Fibroblast of the conjunctiva (primary cell): ENCODE measurements at places on chromosomes 7 and 10.

DNA sequence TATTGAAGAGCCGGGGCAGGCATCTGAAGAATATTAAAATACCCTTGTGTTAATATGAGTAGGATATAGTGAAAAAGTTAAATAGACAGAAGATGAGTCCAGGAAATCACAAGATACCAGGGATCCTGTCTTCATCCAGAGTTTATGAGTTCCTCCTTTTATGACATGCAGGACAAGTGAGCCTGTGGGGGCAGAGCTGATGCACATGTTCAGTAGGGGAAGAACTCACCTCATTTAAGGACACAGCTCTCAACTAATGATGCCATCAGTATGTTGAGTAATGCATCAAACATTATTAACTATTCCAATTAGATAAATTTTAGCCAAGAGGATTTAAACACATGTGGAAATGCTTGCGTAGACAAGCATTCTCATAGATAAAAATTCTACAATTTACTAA is 435.8 kb upstream of the AKR1E2 start:
- DNase-seq, result no peak

DNA sequence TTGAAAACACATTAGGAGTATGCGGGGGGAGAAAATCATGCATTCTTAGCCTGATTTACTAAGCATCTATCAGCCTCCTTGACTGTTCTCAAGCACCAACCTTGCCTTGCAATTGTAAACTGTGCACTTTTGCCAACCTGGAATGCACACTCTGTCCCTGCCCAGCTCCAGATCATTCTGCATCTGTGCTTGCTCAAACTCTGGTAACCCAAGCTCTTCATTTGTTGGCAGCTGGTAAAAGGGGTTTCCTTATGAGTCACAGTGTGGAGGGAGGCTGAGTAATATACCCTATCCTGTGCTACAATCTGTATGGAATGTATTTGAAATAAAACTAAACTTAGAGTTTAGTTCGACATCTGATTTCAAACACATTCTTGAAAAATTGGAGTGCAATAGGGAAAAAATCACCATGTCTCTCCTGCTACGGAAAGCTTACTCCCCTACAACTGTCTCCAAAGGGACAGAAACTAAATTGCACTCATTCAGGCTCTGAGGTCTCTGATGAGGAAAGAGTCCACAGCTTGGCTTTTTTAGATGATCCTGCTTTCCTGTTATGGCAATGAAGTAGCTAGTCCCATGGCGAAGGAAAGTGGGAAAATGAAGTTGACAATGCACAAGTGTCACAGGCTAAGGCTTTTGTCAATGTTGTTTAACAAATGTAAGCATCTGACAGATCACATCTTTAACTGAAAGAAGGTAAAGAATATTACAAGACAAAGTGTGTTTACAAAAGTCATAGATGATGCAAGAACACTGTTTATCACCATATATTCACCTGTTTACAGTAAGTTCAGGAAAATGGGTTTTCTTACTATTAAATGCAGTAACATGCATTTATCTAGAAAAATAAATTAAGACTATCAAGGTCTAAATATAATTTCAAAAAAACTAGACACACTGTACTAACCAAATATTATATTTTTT is 61.9 kb downstream of the TES start:
- peak; percentile 98 for DNase-seq

- DNase-seq, result no peak
Observed at GRCh38 chr7:57354679-57355338, 95.2 kb upstream of the ZNF716 start.

DNA sequence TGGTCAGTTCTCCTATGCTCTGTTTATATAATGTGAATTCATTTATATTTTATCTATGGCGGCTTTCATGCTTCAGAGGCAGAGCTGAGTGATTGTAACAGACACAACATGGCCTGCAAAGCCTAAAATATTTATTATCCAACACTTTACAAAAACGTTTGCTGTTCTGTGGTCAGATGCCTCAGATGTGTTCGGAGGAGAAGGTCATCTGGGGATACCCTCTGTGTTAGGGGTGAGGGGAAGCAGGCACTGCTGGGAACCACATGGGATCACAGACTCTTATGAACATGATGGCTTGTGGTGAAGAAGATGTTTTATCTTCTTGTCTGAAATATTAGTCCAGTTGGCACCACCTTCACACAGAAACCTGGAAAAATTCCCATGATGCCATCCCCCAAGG is 203.4 kb downstream of the PHTF2 start:
- DNase-seq, result no peak

DNA sequence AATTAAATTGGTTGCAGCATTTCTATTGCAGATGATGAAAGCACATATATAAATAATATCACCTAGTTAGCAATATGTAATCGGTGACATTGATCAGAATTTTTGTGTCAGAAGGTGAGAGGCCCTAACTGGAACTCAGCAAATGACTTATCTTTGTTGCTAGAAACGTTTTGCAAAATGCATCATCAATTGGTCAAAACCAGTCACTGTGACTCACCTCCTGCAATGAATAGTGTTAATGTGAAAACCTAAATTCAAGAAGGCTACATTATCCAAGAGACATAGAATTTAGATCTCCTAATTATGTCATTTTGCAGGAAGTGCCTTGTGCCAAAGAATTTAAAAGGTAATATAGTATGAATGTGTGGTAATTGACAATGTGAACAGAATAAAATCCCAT is 9.8 kb upstream of the PNLIPRP3 start:
- no peak for DNase-seq

GRCh38 chr10:20993389-20993788 is 96.3 kb upstream of the NEBL start:
- peak; percentile 72 for DNase-seq

DNA sequence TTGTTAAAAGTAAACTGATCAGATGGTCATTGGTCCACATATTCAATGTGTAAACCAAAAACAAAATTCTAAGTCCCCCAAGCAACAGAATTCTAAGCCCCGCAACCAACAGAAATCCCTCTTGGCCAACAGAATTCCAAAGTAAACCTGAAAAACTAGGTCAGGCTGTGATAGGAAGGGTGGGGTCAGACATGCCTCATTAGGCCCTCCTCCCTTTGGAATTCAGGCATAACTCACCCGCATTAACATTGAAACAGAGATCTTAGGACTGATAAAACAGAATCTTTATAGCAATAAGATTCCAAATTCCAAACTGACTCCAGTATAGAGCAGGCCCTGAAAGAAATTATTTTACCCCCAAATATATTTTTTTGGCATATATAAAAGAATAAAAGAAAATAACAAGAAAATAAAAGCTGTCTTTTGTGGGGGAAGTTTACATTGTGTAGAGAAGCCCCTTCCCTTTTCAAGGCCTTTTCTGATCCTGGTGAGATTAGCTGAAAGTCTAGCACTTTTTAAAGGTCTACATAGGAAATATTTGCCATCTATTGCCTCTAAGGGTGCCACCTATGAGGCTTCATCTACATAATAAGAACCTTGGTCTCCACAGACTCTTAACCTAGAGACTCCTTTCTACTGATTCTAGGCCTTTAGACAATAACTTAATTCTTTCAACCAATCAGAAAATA is 30.5 kb downstream of the GNAT3 start:
- no peak for DNase-seq

GRCh38 chr7:50957855-50958254 is 175.2 kb upstream of the GRB10 start:
- DNase-seq, result no peak

- no peak for DNase-seq
Observed at GRCh38 chr10:19054289-19054835, 5.8 kb downstream of the MALRD1 start.

- DNase-seq, result no peak
Observed at GRCh38 chr7:140039066-140039465, 23.7 kb downstream of the PARP12 start.

DNA sequence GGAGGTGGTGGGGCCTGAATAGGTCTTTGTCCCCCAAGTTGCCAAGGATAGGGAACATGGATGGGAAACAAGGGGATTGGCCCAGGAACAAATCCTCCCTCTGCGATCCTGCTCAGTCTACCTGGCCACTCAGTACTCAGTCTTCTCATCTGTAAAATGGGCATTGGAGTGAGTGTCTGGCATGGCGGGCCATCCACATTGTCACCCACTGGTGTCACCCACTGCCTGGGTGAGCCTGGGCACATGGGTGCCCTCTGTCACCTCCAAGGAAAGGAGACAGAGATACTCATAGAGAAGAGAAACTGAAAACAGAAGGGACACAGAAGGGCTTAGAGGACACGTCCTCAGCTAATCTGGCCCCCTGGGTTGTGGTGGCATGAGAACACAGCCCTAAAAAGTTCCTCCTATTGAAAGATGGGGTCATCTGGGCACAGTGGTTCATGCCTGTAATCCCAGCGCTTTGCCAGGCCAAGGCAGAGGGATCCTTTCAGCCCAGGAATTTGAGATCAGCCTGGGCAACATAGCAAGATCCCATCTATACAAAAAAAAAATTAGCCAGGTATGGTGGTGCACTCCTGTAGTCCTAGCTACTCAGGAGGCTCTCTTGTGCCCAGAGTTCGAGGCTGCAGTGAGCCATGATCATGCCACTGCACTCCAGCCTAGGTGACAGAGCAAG is 12.5 kb upstream of the TNRC18 start:
- no peak for DNase-seq

GRCh38 chr10:9833942-9834341 is 1183.7 kb upstream of the CELF2 start:
- DNase-seq, result no peak

DNA sequence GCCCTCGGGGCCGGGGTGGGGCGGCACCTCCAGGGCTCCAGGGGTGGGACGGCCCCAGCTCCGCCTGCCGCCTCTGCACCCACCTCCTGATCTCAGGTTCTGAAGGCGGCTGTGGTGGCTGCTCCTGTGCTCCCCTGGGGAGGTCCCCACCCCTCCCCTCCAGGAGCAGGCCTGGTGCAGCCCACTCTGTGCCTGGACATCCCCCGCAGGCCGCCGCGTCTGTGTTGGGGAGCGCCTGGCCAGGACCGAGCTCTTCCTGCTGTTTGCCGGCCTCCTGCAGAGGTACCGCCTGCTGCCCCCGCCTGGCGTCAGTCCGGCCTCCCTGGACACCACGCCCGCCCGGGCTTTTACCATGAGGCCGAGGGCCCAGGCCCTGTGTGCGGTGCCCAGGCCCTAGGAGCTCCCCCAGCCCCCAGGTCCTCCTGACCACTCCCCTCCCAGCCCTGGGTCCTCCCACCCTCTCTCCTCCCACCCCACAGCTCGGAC is 5.5 kb downstream of the CYP2W1 start:
- no peak for DNase-seq

DNA sequence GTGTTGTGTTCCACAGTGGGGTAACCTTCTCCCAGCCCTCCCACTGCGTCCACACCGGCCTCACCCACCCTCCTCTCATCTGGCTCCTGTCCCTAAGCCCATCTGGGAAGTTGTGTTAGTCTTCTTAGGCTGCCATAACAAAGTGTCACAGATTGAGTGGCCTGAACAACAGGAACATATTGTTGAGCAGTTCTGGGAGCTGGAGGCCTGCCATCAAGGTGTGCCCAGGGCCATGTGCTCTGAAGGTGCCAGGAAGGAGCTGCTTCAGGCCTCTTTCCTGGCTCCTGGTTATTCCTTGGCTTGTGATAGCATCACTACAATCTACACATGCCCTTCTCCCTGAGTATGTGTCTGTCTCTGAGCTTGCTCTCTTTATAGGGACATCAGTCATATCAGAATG is 327.6 kb upstream of the COBL start:
- DNase-seq, result no peak

- DNase-seq, result no peak
Observed at GRCh38 chr7:80362010-80362618, 149.8 kb downstream of the GNAT3 start.

GRCh38 chr7:500521-501420 is 18.9 kb downstream of the PDGFA start:
- DNase-seq, result no peak

DNA sequence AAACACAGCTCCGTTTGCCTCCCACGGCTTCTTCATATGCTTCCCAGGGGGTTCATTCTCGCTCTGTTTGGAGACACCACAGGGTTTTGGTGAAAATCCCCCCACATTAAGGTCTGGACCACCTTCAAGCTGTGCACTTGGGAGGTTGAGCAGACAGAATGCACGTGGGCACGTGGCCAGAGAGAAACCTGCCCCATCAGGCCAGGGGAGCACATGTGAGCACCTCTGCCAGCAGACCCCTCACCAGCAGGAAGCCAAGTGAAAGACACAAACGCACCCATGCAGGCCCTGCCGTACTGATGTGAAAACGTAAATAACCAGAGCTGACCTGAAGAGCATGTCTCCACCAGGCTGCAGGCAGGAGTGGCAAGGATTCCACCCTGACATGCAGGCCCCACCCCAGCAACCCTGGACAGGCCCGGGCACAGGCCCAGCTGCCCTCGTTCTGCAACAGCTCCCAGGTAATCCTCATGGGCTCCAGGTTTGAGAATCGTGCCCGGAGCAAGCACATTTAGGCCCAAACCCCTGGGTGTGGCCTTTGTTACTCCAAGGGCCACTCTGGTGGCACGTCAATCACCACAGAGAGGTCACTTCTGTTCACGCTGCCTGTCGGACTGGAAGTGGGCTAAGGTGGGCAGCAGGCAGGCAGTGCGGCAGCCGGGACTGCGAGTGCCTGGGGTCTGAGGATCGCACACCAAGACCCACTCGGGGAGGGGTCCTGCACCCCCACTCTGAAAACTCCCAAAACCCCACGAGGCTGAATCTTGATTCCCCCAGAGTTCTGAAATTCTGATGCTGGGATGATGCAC is 184.4 kb downstream of the PTPRN2 start:
- no peak for DNase-seq

- DNase-seq, result no peak
Observed at GRCh38 chr7:149770728-149771636, 2.4 kb downstream of the ZNF467 start.

DNA sequence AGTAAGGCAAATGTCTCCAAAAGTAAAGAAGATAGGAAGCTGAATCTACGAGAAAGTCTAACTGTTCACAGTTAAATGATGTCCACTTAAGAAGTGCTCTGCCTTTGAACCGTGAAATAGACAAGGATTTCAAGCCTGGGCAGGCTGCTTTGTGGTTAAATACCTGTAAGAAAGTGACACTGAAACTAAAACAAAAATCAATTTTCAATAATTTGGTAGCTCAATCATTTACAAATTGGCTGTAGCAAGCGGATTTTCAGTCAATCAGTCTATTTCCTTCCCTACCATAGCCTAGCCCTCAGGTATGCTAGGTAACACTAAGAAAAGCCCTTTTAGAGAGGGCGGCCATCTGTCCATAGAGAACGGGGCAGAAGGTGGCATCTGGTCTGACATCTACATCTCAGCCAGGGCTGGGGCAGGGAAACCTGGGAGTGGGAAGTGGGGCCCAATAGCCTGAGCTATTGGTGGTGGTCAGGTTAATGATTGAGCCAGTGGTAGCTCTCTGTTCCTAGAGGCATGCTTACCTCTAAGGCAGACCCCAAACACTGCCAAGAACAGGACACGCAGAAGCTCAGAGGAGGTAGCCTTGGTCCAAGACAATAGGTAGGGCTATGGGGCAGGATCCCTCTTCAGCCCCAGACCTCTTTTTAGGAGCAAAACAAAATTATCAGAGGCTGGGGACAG is 223.2 kb downstream of the CCSER2 start:
- no peak for DNase-seq
